Stimulated activated CD8-positive, alpha-beta memory T cell treated with anti-CD3 and anti-CD28 coated beads, Interleukin-4, amount 100 ng/mL, for 48 hours (primary cell): ENCODE measurements at places on chromosomes 4 and X.

DNA sequence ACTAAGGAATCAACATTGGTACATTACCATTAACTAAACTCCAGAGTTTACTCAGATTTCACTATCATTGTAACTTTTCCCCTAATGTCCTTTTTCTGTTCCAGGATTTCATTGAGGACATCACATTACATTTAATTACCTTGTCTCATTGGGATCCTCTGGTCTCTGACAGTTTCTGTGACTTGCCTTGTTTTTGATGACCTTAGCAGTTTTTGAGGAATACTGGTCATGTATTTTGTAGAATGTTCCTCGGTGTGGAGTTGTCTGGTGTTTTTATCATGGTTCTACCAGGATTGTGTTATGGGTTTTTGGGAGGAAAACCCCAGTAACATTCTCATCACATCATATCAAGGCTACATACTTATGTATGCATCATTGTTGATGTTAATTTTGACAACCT lies 95.6 kb upstream of the TBC1D9 start:
- DNase-seq = no peak

DNA sequence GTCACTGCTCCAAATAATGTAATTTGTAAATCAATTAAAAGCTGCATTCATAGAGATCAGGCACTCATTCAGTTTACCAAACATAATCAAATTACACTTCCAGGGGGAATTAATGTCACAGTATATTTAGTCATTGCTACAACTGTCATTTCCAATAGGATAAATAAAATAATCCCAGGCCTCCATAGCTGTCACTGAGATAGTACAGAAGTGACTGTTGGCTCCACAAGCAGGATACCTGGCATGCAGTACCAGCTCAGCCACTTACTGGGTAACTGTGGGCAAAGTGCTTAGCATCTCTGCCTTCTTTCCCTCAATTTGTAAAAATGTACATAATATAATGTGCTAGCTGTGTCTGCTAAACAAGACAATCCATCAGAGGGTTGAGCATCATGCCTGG lies 128.1 kb downstream of the CAMK2D start:
- no peak for DNase-seq

DNA sequence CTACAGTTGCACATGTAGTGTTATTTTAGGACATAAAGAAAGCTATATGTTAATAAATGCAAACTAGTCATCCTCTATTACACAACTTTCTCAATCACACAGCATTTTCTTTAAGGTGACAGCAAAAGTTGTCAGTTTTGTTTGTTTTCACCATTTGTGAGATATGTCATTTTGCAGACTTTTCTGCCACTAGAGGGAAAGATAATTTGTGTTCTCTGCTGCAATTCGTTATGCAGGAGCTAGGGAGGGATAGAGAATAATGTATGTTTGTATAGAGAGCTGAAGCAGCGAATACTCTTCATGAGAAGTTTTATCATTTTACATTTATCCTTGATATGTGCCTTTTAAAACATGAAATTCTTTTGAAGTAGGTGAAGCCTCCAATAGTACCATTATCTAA lies 670.6 kb upstream of the ATOH1 start:
- DNase-seq = no peak

- no peak for DNase-seq
These were observed 57.5 kb downstream of the FAM13A start for GRCh38 chr4:88999392-88999930.

- no peak for DNase-seq
These were observed 45.5 kb downstream of the SMIM31 start for GRCh38 chr4:164799410-164799809.

DNA sequence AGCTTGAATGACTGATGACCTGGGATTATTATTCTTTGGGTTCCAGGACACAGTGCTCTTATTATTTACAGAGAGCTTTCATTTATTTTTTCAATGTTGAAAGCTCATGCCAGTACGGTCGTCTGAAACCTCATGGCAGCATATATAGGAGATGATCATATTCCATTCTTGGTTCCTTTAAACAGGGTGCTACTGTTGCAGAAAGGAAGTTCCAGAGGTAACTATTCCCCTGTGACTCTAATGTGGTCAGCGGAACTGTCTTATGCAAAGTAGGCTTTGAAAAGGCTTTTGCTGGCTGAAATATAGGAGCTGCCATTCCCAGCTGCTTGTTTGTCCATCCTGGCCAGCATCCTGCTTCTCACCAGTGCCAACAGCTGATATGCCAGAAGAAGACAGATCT lies 208.3 kb upstream of the LEF1 start:
- DNase-seq = no peak

DNA sequence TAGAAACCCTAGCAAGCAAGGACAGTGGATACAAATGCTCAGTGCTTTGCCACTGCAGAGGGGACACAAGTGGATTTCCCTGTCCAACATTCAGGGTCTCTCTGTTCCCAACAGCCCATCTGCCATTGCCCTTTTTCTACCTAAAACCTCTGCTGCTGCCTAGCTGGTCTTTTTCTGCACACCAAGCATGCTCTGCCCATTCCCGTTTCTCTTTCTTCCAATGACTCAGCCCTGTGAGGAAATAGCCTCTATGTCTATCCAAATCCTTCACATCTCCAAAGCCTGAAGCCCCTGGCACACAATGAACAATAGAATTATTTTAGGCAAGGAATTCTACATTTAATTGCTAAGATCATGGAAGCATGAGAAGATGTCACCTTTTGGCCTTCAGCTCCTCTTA lies 5.7 kb upstream of the AMELX start:
- no peak for DNase-seq

GRCh38 chrX:104566681-104567501 lies 892 bp downstream of the IL1RAPL2 start:
- no peak for DNase-seq
